ENCODE measurements at places on chromosomes 4 and X. TPM values are rescaled to one million over a fixed set of nuclear protein-coding genes. Genes with fewer than 3 reads are reported as not detected.

- DNase-seq = no peak
- H3K27ac ChIP-seq = no peak overlapping the region
- H3K4me3 ChIP-seq = no peak overlapping the region
- H3K36me3 ChIP-seq = no peaks in the 10 kb centered on the region
- no peaks in the 10 kb centered on the region for H3K27me3 ChIP-seq
These were observed 154.0 kb upstream of the AADAT start for GRCh38 chr4:170243662-170244288.

- no peak overlapping the region for H3K27ac ChIP-seq
- H3K4me1 ChIP-seq = no peaks in the 10 kb centered on the region
- H3K27me3 ChIP-seq = no peaks in the 10 kb centered on the region
- H3K4me3 ChIP-seq = no peak overlapping the region
These were observed 37.4 kb upstream of the NDST3 start for GRCh38 chr4:117996891-117997290.

- H3K27me3 ChIP-seq = no peaks in the 10 kb centered on the region
- H3K4me3 ChIP-seq = no peak overlapping the region
- DNase-seq = no peak
These were observed 14.5 kb downstream of the ARHGAP24 start for GRCh38 chr4:85489273-85489981.

DNA sequence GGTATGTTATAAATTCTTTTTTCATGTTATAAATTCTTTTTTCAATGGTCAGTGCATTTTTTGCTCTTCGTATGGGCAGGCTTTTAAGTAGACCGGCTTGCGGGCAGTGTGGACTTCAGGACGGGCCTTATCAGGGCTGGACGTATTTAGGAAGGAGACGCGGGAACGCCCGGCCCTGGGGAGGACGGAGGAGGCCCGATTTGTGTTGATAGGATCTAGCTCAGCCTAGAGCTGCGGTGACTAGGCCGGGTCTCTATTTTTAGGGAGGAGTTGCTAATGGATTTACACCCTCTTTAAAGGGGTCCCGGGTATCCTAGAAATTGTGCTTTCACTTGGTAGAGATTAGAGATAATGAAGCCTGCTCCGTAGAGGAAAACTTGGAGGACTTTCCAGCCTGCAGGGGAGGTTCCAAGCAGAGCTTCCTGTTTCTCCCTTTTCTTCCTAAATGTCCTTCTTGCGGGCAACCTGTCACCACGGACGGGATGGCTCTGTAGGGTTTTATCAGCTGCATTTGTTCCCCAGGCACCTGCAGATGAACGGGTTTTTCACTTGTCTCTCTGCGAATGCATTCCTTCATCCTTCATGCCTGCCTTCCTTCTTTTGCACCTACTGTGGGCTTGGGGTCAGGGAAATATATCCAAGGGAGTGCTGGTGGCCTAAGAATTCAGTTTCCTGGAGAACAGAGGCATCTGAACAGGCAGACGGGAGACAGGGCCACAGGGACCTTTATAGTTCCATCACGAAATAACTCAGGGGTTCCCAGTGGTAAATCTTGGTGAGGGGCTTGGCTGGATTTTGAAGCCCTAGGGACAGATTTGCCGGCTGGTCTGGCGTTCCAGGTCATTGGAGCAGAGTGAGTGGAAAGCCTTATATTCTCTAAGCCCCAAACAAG, 1.4 kb downstream of the CD99 start:
- H3K4me3 ChIP-seq = peak overlapping the region; percentile 99
- H3K27ac ChIP-seq = peak overlapping the region; percentile 94
- DNase-seq = peak; percentile 63

CDS1 gene
- 1.3 TPM for total RNA-seq

DNA sequence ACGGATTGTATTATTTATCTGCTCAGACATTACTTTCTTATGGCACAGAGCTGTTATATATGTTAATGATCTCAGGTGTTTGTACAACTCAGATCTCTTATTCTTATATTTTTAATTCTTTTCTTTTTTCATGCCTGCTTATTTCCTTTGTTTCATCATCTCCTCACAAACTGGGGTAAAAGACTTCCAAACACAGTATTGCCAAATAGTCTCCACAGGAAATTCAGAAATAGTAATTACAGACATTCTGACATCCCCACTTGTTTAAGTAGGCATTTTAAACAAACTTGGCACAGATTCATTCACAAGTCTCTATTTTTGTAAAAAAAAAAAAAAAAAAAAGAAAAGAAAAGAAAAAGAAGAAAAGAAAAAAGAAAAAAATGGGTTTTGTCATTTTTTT, 129.7 kb upstream of the USP38 start:
- no peaks in the 10 kb centered on the region for H3K4me1 ChIP-seq
- H3K27ac ChIP-seq = no peak overlapping the region
- no peaks in the 10 kb centered on the region for H3K36me3 ChIP-seq
- no peaks in the 10 kb centered on the region for H3K27me3 ChIP-seq
- H3K4me3 ChIP-seq = no peak overlapping the region

ERCC6L gene
- not detected for total RNA-seq
